Stimulated activated CD8-positive, alpha-beta memory T cell treated with anti-CD3 and anti-CD28 coated beads, Interleukin-4, amount 100 ng/mL, for 4 hours (primary cell): ENCODE measurements at places on chromosomes 5 and 9.

DNA sequence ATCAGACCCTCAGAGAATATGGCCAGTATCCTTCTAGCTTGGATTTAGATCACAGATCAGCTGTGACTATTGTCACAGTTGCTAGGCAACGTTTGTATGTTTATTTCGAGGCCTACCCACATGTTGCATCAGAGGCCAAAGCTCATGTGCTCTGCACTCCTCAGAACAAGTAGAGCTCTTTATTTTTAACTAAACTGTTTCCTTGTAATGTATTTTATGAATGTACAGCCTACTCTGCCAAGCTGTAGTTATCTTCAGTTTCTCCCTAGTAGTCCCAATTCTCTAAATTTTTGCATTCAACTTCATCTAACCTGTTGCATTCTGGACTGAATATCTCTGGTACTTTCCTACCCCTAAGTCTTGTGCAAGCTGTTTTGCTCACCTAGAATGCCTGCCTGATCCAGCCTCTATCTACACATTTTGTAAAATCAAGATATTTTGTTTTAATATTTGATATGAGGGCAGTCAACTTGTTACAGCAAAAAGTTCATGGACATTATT lies 52.8 kb downstream of the CAST start:
- no peak for DNase-seq

DNA sequence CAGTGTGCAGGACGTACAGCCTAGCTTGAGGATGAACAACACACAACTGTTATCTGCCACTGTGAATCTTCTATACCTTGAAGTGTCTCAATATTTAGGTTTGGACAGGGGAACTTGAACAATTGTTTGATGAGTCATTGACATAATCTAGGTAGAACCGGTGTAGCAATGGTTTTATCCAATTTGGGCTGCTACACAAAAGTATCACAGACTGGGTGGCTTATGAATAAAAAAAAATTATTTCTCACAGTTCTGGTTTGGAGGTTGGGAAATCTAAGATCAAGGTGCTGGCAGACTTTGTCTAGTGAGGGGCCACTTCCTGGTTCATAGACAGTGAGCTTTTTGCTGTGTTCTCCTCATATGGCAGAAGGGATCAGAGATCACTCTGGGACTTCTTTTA lies 359.7 kb downstream of the HCN1 start:
- no peak for DNase-seq

DNA sequence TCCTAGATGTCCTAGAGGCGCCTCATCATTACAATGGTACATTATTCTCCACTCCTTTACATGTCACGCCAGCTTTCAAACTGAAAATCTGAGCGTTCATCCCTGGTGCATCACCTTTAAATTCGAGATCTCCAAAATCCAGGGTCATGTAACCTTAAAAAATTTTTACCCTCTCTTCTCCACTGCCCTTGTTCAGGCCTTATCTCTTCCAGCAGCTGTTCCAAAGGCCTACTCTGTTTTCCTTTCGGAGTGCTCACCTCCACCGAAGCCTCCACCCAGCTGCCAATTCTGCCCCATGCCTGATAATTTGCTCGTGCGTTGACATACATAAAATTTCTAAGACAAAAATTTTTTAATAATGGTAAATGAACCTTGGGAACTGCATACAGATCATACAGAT lies 950 bp upstream of the MSH3 start:
- DNase-seq = no peak

DNA sequence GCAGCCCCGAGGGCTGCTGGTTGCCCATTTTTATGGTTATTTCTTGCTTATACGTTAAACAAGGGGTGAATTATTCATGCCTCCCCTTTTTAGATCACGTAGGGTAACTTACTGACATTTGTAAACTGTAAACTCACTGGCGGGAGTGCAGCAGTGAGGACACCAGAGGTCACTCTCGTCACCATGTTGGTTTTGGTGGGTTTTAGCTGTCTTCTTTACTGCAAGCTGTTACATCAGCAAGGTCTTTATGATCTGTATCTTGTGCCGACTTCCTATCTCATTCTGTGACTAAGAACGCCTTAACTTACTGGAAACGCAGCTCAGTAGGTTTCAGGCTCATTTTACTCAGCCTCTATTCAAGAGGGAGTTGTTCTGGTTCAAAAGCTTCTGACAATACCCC lies 155.0 kb upstream of the PRDM9 start:
- no peak for DNase-seq

- no peak for DNase-seq
Measured at GRCh38 chr5:109452661-109453060, 42.9 kb upstream of the PJA2 start.

DNA sequence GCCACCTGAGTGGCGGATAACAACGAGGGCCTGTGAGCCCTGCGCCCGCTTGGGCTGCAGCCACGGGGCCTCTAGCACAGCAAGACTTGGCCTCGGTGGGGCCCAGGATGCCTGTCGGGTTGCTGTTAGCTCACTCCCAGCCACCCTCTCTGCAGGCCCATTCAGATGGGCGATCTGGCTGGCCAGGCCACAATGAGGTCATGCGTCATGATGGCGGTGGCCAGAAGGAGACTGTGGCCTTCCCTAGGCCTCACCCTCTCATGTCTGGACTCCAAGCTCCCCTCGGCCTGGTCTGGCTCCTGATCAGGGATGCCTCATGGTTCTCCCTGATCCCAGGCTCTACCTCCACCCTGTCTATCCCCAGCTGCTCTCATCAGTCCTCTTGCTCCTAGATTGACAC lies 19.0 kb upstream of the TCOF1 start:
- DNase-seq = no peak

GRCh38 chr9:96667363-96667728 lies 12.2 kb upstream of the PRXL2C start:
- DNase-seq = no peak

GRCh38 chr9:129609486-129610212 lies 11.3 kb downstream of the C9orf50 start:
- peak; percentile 60 for DNase-seq

GRCh38 chr9:86098824-86099700 lies at the start of gene GOLM1:
Gene GOLM1 (minus strand): TSS chr9:86099558. CDS start chr9:86079320, 20,238 bp downstream.
- no peak for DNase-seq

GRCh38 chr5:82106756-82107155 lies 134.9 kb downstream of the ATG10 start:
- no peak for DNase-seq

- no peak for DNase-seq
Measured at GRCh38 chr5:2576823-2577222, 174.7 kb downstream of the IRX2 start.

DNA sequence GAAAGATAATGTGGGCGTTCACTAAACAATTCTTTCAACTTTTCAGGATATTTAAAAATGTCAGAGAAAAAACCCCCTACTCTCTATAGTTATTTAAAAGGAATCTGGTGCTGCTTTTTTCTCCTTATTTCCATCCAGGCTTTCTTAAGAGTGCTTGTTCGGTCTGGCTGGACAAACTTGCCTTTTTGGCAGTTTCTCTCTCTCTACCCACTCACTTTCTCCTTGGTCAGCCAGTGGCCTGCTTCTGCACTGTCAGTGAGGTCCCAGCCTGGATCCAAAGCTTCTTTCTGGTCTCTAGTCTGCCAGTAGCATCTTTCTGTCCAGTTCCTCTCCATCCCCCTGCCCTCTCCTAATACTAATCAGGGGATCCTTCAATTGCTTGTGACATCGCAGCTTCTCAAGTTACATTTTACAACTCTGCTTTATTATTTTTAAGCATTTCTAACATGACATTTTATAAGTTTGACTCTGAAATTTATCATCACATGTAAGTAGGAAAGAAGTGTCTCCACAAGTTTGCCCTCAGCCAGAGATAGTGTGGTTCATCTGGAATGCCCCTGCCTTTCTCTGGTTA lies 50.4 kb downstream of the PIK3R1 start:
- no peak for DNase-seq

DNA sequence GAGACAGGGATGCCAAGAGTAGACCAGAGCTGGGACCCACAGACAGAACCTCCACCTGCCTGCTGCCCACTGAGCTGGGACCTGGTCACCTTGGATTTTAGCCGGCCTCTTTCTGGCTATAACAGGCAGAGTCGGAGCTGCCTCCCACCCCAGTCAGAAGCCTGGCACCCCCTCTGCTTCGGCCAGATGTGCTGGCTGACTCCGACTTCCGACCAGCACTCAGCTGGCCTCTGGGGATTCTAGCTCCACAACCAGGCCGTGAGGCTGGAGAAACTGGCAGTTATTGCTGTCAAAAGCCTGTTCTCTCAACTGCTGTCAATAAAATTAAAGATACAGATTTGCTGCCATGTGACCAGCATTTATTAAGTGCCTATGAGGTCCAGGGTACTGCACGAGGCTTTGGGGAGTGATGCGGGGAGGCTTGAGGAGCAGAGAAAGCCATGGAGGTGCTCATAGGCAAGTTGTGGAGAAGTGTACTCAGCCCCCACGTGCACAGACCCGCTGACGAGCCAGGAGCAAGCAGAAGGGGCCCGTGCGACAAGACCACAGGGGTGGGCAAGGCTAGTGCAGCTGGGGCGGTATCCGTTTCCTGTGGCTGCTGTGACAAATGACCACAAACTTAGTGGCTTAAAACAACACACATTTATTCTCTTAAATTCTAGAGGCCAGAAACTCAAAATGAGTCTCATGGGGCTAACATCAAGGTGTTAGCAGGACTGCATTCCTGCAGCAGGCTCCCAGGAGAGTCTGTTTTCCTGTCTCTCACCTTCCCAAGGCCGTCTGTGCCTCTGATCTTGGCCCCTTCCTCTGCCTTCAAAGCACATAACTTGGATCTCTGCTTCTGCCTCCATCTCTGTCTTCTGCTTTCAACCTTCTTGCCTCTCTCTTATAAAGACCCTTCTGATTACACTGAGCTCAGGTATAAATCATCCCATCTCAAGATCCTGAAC lies 13.1 kb downstream of the GFI1B start:
- no peak for DNase-seq

DNA sequence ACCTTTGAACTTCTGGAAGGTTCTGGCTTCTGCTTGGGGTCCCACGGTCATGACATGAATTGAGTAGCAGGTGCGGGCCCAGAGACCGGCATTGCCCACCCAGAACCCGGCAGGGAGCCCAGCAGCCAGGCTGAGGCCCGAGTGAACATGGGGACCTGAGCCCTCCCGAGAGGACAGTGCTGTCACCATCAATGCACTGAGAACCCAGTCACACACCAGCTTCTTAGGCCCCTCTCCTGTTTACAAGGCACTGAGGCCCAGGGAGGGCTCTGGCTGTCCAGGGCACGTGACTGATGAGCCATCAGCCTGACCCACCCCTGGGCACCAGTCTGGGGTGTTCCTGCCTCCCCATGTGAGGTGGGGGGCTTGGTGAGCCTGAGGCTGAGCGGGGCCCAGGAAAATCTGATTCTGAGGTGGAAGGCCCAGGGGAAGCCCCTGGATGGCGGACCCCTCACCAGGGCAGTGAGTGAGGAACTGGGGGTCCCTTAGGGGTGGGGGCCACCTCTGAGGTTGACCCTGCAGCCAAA lies 60.3 kb upstream of the RNU6ATAC start:
- no peak for DNase-seq

DNA sequence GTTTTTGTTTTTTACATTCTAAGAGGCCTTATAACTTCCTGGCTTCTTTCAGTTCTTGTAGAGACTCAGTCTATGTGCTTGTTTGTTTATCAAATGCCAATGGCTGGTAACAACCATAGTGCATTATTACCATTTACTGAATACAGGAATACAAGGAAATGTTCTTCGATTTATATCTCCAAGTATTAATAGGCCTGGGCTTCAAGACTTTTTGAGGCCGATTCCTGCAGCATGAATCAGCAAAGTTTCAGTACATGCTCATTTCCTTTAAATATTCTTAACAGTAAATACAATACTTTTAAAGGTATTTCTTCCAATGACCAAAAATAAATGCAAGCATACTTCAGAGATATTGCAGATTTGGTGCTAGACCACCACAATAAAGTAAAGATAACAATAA lies 535.3 kb downstream of the EFNA5 start:
- DNase-seq = no peak

DNA sequence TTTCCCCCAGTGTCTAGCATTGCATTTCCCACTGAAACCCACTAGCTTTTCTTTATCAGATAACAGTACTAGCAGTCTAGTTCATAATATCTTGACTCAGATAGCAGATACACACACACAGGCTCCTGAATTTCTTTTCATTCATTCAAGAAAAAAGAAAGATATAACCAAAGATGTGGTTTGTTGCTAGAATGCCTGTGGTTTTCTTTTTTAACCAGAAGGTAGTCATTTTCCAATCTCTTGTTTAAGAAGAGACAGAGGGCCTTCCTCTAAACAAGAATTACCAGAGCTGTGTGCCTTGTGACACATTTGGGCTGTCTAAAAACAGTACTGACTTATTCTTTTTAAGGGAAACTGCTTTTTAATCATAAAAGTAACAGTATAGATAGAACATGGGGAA lies 167.3 kb downstream of the PJA2 start:
- DNase-seq = no peak

DNA sequence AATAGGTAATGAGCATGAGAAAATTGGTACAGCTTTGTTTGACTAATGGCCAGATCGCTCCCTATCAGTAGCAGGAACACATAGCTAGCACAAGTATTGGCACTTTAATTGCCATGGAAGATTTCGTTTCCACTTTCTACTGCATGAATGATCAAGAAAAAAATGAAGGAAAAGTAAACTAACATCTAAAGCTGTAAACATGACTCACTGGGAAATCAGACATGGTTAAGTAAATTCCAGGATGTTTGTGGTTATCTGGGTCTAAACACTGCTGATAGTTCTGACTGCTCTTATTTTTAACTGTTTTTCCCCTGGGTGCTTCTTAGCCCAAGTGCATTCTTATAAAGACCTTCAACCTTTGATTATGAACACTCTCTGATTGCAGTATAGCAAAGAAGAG lies 388.9 kb downstream of the NR2F1-AS1 start:
- DNase-seq = no peak

- DNase-seq = no peak
Measured at GRCh38 chr5:57753446-57753845, 270.8 kb upstream of the ACTBL2 start.

GRCh38 chr5:111645303-111645838 lies 111.6 kb downstream of the NREP start:
- no peak for DNase-seq

GRCh38 chr9:69370430-69370829 lies 45.4 kb downstream of the ENTREP1 start:
- DNase-seq = no peak

GRCh38 chr5:73322437-73323076 lies 126.0 kb downstream of the FOXD1 start:
- DNase-seq = no peak

- no peak for DNase-seq
Measured at GRCh38 chr5:126137891-126138280, 285.3 kb upstream of the GRAMD2B start.
